ENCODE measurements at places on chromosomes 7 and 10.

DNA sequence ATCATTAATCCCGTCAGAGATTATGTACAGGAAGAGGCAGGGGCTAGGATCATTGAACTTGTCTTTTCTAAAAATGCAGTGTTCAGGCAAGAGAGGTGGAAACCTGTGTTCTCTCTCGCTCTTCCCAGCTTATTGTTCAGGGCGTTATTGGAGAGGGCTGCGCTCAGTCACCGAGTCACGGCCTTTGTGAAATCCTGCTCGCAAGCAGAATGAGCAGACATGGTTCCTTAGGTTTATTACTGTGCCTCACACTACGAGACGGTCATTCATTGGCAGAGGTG, 631 bp upstream of the PRKRIP1 start:
- no peak for DNase-seq

DNA sequence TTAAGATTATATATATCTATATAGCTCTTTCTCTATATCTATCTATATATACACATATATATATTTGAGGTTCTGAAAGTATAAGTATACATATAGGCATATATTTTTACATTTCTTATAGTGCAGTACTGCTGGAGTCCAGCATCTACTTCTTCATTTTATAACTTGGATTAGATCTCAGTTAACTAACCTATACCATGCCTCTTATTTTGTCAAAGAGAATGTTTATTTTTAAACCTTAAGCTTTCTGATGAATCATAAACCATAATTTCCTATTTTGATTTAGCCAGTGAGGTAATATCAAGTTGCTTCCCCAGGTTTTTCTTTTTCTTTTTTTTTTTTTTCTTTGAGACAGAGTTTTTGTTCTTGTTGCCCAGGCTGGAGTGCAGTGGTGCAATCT, 8.1 kb downstream of the ZNF32 start:
- DNase-seq, result no peak

GRCh38 chr7:101952355-101953247, 135.2 kb downstream of the CUX1 start:
- DNase-seq, result no peak

DNA sequence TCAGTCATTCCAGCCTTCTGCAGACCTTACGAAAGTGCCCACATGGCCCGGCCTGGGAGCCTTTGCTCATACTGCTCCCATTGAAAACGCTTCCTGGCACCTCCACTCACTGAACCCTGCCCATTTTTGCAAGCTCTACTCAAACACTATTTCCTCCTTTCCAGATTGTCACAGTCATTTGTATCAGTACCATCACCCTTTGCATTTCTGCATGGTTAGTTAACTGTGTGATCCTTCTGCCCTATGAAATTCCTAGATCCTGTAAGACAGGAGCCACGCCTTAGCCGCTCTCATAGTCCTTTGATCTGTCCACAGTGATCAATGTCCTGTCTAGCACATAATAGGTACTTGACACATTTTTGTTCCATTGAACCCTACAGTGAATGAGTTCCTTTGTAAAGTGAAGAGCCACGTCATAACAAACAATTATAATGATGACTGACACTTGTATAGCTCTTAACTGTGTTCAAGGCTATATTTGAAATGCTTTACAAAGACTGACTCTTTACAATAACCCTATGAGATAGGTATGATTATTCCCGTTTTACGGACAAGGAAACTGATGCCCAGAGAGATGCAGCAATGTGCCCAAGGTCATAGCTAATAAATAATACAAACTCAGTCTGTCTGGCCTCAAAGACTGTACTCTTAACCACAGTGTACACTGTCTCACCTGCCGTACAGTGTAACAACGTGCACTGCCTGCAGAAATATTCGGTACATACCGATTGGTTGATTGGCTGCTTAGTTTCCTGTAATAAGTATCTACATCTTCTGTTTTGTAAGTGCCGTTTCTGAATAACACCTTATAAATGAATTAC, 16.6 kb upstream of the ITIH2 start:
- no peak for DNase-seq

DNA sequence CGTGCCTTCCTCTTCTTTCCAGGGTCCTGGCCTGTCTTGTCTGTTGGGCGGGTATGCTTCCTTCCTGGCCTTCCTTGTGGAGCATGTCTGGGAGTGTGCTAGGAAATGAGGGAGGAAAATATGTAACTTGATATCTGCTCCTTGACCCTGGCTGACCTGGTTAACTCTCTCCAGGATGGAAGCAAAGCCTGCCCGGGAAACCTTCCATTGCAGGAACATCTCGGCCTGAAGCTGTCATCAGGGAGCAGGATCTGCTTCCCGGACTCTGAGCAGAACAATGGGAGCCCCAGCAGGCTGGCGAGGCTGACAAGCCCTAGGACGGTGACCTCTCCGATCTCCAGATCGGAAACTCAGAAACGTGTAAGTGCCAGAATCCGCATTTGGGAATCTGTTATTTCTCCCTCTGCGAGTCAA, 340.3 kb downstream of the FRMD4A start:
- no peak for DNase-seq

- no peak for DNase-seq
Observed at GRCh38 chr10:8352171-8353075, 297.9 kb downstream of the GATA3 start.

- no peak for DNase-seq
Observed at GRCh38 chr7:3067193-3067592, 23.5 kb upstream of the CARD11 start.

DNA sequence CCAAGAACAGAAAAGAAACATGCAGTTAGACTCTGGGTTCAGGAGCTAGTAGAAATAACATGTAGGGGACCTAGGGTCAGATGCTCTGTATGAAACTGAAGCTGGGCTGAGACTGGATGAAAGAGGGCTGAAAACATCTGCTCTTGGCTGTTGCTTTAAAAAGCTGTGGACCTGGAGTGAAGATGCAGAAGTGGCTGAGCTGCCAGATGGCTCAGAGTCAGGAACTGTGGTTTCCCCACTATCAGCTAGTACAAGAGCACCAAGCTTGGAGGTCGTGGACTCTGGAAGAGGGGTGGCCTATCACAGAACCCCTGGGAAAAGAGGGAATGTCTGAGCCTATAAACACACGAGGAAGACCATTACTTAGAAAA, 5.9 kb downstream of the ADK start:
- DNase-seq, result no peak

GRCh38 chr10:59167512-59167911, 8.9 kb upstream of the PHYHIPL start:
- no peak for DNase-seq

- no peak for DNase-seq
Observed at GRCh38 chr7:159269745-159270144, 125.1 kb upstream of the VIPR2 start.

GRCh38 chr7:155820788-155821187, 8.5 kb upstream of the SHH start:
- no peak for DNase-seq

DNA sequence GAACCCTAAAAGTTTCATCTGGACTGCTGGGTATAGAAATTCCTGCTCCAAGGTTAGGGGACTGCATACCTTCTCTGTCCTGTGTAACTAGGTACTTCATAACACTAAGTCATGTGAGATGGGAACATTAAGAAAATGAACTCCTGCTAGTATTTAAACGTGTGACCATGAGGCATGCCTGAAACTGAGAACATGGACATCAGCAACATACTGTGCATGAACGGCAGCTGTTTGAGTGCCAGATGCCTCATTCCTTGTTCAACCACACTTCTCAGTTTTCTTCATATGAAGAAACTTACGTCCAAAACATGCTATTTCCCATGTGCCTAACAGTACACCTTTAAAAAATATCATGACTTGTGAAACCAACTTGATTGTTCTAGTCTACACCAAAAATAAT, 88.5 kb downstream of the CREM start:
- no peak for DNase-seq

DNA sequence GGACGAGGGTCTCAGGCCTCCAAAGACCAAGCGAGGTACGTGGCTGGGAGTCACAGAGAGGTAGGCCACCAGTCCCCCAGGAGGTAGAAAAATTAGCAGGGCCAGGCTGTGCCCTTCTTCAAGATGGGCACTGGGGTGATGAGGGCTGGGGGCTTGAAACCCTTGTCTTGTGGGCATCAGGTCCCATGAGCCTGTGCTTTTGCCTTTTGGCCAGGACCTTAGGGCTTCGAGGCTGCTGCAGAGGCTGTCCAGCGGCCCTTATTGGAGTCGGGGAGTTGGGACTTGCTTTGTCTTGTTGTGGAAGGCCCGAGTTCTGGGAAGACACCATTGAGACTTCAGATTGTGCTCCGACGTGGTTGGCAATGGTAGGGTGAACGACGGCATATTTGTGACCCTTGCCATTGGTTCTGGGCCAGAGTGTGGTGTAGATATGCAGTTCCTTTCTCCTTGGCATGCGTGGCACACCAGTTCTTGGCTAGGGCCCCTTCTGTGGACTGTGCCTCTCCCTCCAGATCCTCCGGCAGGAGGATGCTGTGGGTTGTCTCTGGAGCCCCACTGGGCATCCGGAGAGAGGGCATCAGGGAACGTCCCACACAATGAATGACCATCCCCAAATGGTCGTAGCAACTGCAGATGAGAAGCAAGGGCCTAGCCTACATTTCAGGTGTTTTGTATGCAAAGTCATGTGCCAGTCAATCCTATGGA, 931 bp downstream of the SH2D4B start:
- no peak for DNase-seq

- no peak for DNase-seq
Observed at GRCh38 chr7:148458263-148458662, 132.3 kb upstream of the C7orf33 start.

- peak; percentile 85 for DNase-seq
Observed at GRCh38 chr7:151251689-151252560, 3.4 kb upstream of the SMARCD3 start.

- DNase-seq, result no peak
Observed at GRCh38 chr10:61284222-61284890, 168.8 kb downstream of the TMEM26 start.

DNA sequence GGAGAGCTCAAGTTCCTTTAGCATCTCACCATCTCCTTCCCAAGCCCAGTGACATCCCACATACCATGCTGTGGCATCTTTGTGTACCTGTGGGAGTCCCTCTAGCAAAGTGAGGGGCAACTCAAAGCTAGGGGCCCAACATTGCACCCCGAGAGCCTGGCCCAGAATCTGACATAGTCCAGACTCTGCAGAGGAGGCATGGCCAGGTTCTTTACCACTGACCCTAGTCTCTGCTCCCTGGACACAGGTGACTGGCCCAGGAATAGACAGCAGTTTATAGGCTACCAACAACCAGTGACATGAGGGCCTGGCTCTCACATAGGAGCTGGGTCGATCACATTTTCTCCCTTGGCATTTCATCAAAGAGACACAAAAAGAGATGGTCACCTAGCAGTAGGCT, 444.0 kb upstream of the ZMIZ1 start:
- no peak for DNase-seq

GRCh38 chr7:143884241-143884968, 17.6 kb downstream of the TCAF1 start:
- DNase-seq, result no peak

GRCh38 chr7:115910541-115911164, 119.9 kb downstream of the TFEC start:
- no peak for DNase-seq

- no peak for DNase-seq
Observed at GRCh38 chr7:108413782-108414492, 42.3 kb downstream of the NRCAM start.

GRCh38 chr10:100837300-100837699, 75.5 kb upstream of the SLF2 start:
- no peak for DNase-seq

GRCh38 chr7:87934699-87935383, 790 bp downstream of the ADAM22 start:
- DNase-seq, result peak; percentile 49

GRCh38 chr10:96122824-96123223, 7.3 kb upstream of the ZNF518A start:
- DNase-seq, result no peak

GRCh38 chr10:93993414-93993781, 333 bp upstream of the PLCE1 start:
- DNase-seq, result peak; percentile 14

DNA sequence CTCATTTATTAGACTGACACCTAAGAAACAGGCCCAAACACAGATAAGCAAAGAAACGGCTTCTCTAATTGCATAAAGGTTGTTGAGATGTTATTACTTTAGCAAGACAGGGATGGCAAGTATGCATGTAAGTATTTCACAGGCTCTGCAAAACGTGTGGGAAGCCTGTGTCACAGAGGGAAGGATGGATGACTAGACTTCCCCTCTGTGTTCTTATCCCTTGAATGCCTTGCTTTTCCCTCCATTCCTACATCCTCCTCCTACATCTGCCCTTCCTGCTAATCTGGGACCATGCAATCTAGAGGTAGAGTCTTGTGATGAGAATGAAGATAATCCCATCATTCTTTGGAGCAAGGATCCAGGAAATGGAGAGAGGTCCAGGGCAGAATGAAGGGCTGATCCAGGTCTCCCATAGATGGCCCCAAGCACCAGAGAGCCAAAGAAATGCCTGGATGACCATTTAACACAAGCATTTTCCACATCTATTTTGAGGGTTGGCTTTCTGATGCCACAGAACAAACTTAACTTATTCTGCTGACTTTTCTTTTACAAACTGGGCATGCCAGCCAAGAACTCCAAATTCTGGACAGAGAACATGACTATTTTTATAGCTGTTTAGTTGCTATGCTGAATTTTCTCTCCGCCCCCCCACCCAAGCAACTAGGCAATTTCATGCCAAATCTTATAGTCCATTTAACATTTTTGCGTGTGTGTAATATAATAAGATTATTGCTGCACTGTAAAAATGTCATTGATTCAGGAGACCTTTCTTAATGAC, 48.1 kb downstream of the NRP1 start:
- no peak for DNase-seq

DNA sequence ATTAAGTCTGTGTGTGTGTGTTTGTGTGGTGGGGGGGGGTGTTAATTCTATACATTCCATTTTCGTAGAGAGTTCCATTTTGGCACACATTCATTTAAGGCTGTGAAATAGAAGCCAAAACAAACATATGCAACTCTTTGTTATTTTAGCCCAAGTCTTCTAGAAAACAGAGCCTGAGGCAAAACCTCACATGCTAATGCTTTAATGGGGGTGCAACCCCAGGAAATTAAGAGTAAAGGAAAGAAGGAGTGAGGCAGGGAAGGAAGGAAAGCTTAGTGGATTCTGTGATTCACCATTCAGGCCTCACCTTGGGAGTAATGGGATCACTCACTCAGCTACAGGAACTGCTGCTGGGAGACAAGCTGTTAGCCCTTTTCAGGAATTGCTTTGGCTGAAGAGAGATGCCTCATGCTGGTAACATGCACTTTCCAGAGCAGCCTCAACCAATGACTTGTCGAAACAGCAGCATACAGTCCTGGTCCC, 73.0 kb upstream of the CTTNBP2 start:
- no peak for DNase-seq

DNA sequence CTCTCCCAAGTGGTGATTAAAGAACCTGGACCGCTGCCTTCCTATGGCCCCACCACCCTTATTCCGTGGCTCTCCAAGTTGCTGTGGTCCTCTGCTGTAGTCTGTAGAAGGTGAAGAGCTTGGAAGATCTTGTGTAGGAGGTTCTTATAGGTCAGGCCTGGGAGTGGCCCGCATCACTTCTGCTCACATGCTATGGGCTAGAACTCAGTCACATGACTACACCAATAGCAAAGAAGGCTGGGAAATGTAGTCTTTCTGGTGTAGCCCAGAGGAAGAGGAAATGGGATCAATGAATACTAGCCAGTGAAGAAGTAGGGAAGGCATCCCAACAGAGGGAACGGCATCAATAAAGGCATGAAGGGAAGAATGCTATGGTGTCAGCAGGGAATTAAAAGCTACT, 41.3 kb upstream of the AOAH start:
- DNase-seq, result no peak

GRCh38 chr7:64908358-64908757, 5.3 kb downstream of the ZNF273 start:
- DNase-seq, result no peak
